ENCODE measurements at places on chromosomes 2 and 18.

- peak; percentile 69 for DNase-seq
These were observed 38.5 kb downstream of the RPRD1A start for GRCh38 chr18:36028859-36029258.

DNA sequence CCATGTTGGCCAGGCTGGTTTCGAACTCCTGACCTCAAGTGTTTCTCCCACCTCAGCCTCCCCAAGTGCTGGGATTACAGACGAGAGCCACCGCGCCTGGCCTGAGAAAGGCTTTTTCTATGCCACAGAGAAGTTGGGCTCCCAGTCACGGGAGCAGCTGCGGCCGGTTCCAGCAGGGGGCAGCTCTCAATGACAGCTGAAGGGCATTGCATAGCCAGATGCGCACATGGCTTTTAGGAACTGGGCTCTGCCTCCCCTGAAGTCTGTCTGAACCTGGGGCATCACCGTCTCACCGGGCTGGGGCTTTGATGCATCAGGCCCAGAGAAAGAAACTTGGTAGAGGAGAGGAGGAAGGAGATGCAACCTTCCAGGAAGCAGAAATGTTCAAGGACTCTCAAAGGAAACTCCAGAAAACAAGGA is 84.2 kb upstream of the LAPTM4A start:
- DNase-seq: peak; percentile 20

- DNase-seq: no peak
These were observed 69.9 kb downstream of the KCNG2 start for GRCh38 chr18:79867666-79868065.

DNA sequence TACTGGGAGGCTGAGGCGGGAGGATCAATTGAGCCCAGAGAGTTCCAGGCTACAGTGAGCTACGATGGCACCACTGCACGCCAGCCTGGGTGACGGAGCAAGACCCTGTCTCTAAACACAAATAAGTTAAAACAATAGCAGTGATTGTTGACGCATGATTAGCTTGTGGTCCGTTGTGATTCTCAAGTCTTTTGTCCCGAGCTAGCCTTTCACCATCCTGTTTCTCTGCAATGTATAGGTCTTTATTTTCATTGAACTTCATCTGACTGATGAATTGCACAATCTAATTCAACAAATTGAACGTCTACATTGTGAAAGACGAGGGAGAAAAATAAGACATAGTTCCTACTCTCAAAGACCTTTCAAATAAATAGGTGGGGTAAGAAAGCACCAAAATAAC is 8.8 kb upstream of the FZD7 start:
- DNase-seq: no peak

DNA sequence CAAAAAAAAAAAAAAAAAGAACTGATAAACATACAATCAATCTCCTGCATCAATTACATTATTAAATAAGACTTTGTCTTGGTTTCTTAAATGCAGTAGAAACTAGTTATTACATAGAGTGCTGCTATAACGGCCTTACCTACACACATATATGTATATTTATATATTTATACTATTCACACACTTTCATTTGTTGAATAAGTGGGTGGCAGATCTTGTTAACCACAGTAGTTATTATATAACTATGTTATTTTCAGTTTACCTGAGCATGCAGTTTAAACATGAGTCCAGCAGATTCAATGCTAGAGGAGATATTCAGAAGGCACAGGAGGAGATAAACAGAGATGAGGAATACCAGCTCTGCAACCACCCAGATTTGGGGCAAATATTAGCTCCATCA is 81.5 kb upstream of the CD226 start:
- DNase-seq: no peak

DNA sequence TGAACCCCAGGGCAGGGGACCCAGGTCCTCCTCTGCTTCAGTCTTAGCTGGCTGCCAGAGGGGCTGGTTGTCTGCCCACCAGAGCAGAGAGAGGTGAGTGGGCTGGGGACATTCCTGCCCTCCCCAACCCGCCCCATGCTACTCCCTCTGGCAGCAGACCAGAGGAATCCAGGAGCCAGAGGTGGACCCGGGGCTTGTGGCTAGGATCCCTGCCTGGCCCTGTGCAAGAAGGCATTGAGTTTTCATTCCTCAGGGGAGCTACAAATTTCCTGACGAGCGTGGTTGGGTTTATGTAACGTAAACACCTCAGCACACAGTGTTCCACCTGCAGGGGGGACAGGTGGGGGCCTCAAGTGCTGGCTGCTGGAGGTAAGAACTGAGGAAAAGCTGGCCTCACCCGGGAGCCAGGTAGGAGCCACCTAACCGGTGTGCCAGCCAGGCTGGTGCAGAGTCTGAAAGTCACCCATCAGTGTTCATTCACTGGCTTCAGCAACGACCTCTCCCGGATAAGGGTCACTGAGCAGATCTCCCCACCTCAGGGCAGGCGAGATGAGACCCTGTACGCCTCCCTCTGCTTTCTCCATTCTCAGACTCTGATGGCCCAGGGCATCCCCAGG is 246.8 kb downstream of the DYSF start:
- DNase-seq: no peak

GRCh38 chr2:105179469-105180372 is 61.8 kb upstream of the GPR45 start:
- DNase-seq: peak; percentile 79

GRCh38 chr2:32777714-32778113 is 149.9 kb downstream of the TTC27 start:
- no peak for DNase-seq

DNA sequence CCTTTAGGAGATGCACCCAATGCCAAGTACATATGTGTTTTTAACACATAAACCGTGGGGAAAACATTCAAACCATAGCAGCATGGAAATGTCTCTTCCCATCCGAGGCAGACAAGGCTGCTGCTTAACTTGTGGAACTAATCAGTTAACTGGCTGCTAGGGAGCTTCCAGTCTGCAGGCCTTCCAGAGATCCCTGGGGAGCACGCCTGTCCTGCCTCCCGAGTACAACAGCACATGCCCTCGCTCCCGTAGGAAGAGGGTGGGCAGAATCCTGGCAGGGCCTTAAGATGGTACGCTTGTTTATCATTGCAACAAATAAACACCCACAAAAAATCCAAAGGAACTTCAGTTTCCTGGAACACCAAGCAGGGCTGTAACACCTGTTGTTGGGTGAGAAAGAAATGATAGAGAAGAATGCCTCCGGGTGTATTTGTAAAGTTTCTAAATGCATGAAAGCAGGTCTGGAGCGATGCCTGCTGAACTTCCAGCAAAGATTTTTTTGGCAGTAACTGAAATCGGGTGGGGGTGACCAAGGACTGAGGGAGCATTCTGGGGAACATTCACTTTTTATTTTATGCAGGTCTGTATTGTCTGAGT is 56.2 kb downstream of the EDAR start:
- no peak for DNase-seq

DNA sequence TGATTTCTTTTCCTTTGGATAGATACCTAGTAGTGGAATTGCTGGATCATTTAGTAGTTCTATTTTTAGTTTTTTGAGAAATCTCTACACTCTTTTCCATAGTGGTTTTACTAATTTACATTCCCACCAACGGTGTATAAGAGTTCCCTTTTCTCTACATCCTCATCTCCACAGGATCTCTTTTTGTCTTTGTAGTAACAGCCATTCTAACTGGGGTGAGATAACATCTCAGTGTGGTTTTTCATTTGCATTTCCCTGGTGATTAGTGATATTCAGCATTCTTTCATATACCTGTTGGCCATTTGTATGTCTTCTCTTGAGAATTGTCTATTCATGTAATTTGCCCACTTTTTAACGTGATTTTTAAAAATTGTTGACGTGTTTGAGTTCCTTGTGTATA is 13.8 kb downstream of the RFTN2 start:
- DNase-seq: no peak

DNA sequence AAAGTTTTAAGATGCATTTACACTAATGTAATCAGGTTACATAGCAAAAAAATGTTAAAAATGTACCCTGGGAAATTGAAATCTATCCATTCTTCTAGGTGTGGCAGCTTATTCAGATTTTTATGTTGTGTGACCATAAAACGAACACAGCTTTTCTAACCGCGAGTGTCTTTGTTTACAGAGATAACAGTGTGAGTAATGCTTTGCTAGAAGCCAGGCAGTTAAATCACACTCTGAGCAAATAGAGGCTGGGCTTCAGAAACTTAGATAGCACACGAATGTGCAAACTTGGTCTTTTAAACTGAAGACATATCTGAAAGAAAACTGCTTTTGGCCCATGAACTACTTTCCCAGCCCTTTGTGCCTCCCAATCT is 116.1 kb downstream of the SPTBN1 start:
- DNase-seq: peak; percentile 98

DNA sequence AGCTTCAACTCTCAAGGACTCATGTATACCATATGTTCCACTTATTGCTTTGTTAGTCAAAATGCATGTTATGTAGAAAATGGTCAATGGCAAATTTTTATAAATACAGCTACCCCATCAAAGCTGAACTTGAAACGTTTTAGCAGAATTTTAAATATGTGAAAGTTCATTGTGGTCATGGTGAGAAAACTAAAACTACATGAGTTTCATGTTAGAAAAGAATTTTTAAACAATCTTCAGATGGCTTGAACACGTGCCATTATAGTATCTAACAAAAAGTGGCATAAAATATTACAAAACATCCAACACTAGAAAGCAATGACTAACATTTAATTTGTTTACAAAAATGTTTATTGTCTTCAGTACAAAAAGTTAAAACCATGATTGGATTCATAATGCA is 246.0 kb upstream of the KCNJ3 start:
- DNase-seq: no peak

DNA sequence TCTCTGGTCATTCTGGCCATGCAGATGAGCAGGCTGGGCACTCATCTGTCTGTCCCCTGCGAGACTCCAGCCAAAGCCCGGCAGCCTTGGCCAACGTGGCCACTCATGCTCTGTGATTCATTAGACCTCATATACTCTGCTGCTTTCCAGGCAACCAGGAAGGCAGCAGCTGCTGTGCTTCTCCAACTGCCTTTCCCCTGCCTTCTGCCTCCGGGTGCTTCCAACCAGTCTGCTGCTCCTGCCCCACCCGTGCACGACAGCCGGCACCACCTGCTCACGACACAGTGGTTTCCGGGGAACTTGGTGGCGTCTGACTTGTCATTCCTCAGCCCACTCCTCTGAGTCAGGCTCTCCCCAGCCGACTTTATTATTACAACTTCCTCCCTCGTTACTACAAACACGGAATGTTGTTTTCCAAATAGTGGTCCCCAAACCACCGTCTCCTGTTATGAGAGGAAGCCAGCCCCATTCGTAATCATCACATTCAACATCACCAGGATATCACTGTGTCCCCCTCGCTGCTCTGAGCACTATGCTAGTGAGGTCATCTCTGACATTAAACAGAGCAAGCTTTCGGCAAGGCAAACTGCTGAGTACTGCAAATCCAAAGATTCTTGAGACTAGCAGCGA is 392.4 kb downstream of the ALK start:
- DNase-seq: peak; percentile 73

DNA sequence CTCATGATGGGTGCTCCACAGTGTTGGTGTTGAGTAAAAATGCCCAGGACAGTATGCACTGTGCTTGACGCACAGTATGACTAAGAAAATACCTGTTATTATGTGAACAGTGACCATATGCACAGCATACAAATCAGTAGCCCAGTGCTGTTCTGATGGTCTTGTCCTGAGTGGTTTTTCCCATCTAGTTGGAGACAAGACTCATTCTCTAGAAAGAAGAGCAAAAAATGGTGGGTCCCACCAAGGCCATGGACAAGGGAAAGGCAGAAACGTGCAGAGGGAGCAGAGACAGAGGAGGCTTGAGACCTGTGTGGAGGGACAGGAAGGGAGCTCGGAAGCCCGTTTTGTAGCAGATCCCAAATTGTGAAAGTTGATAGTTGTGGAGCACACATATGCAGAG is 987 bp upstream of the SMIM21 start:
- DNase-seq: no peak
